ENCODE measurements at places on chromosomes 11 and 22.

DNA sequence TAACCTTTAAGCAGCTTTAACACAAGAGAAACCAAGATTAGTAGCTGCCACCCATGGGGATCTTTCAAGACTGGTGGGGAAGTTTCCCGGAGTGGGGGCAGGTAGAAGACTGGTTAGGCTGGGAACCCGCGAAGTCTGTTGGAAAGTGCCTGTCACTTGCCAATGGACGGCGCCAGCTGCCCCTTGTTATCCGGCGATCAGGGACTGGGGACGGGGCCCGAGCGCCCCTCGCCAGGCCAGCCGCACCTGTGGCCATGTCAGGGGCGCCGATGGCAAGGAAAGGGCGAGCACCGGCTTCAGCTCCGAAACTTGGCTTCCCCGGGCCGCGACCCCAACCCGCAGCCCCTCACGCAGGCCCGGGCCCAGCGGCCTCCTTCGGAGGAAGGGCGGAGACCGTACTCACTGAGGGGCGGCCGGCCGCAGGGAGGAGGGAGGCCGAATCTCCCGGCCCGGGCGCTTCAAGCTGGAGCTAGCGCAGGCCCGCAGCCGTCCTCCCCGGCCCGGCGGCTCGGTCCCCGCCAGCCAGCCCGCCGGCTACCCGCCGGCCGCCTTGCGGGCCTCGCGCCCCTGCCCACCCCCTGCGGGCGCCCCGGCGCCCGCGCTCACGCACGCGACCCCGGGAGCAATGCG lies 539 bp downstream of the EIF4ENIF1 start:
- peak; percentile 48 for DNase-seq

- no peak for DNase-seq
These were observed 160.5 kb upstream of the NAV2 start for GRCh38 chr11:19552161-19552560.

- no peak for DNase-seq
These were observed 465.3 kb upstream of the TENM4 start for GRCh38 chr11:79906164-79906563.

- no peak for DNase-seq
These were observed 870.2 kb downstream of the BRD1 start for GRCh38 chr22:48957311-48957986.

GRCh38 chr11:45806937-45807791 lies 2.2 kb downstream of the SLC35C1 start:
- no peak for DNase-seq

GRCh38 chr11:67020949-67021348 lies 2.0 kb upstream of the SYT12 start:
- DNase-seq = no peak

- no peak for DNase-seq
These were observed 573.6 kb downstream of the BUD13 start for GRCh38 chr11:116199182-116199581.

DNA sequence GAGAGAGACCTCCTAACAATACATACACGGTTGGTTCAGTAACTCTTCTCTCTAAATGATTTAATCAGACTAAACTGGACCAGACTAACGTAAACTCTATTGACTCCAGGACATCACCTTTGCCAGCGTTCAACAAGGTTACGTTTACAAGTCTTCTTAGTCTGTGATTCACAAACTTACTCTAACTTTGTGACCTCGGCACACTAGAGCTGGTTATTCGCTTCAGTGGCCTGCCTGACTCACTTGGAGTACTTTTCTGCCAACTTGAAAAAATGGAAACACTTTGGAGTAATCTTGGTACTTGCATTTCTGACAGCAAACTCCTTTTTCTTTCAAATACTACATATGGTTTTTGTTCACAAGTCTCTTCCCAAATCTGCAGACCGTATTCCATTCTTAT lies 26.2 kb downstream of the MTMR2 start:
- no peak for DNase-seq

DNA sequence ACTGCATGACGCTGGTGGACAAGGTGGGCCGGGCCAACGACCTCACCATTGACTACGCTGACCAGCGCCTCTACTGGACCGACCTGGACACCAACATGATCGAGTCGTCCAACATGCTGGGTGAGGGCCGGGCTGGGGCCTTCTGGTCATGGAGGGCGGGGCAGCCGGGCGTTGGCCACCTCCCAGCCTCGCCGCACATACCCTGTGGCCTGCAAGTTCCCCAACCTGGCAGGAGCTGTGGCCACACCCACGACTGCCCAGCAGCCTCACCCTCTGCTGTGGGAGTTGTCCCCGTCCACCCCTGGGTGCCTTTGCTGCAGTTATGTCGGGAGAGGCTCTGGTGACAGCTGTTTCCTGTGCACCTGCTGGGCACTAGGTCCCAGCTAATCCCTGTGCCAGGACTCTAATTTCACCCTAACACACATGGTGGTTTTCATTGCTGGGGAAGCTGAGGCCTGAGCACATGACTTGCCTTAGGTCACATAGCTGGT lies 49.0 kb upstream of the PPP6R3 start:
- DNase-seq = no peak

- no peak for DNase-seq
These were observed 571.4 kb upstream of the FAT3 start for GRCh38 chr11:91653079-91653754.

- no peak for DNase-seq
These were observed 42.8 kb upstream of the CCND1 start for GRCh38 chr11:69598147-69598546.

DNA sequence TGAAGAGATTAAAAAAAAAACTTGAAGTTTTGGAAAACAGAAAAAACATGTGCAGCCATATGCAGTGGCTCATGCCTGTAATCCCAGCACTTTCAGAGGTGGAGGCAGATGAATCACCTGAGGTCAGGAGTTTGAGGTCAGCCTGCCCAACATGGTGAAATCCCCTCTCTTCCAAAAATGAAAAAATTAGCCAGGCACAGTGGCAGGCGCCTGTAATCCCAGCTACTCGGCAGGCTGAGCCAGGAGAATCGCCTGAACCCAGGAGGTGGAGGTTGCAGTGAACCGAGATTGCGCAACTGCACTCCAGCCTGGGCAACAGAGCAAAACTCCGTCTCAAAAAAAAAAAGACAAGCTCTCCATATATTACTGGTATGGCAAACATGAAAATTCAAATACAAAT lies 7.6 kb downstream of the DLG2 start:
- DNase-seq = no peak

DNA sequence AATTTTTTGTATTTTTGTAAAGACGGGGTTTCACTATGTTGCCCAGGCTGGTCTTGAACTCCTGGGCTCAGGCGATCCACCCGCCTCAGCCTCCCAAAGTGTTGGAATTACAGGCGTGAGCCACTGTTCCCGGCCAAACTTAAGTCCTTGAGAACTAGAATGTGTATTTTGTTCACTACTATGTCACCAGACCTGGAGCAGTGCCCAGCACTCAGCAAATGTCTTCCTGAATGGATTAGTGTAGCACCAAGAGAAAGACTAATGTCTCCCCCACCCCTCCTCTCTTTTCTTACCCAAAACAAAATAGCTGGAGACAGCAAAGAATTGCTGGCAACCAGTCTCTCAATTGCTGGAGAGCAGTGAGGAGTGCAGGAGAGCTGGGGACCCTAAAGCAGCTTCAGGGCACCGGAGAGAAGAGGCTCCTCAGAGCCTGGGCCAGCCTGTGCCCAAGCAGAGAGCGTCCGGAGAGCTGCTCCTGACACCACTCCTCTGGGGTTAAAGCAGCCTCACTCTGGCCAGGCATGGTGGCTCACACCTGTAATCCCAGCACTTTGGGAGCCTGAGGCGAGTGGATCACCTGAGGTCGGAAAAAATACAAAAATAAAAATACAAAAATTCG lies 14.9 kb downstream of the SLC25A18 start:
- DNase-seq = no peak

DNA sequence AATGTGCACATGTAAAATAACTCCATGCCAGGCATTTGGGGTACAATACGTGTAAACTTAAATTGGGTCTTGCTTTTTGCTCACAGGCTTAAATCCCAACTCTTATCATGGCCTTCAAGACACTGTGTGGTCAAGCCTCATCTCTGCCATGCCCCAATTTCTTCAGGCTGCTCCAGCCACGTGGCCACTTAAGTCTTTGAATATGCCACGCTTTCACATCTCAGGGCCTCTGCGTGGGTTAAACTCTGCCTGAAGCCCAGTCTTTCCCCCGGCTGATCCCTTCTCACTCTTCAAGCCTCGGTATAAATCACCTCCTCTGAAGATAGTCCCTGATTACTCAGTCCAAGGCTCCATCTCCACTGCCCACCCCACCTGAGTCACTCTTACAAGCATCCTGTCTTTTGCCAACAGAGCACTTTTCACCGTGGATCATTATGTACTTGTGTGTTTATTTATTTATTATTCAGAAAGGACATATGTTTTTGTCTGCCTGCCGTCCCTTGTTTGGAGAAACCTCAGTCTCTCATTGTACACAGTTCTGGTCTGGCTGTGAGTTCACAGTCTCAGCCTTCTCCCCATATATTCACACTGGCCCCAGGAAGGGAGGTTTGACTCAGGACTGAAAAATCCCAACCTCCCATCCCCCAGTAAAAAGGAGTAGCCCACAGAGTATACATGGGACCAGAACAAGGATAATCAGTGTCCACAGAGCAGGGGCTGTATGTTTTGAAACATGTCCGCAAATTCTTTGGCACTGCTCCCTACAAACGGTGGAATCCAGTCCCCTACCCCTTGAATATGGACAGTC lies 344.7 kb downstream of the MN1 start:
- DNase-seq = no peak

GRCh38 chr11:100876815-100877520 lies 189.9 kb downstream of the ARHGAP42 start:
- DNase-seq = no peak

DNA sequence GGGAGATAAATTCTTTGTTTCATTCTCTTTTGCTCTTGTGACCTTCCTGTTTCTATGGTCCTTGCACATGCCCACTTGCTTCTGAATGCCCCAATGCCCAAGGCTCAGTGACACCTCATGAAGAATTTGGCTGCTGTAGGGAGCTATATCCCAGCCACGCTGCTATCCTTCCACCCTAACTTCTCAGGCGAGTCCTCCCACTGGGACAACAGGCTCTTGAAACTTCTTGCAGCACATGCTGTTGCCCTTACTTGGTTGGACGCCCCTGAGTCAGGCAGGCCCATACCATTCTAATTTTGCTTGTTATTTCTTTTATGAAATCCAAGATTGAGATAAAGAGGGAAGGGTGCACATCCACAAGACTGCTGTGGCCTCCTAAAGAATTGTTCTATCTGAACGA lies 57.6 kb upstream of the BLID start:
- no peak for DNase-seq

DNA sequence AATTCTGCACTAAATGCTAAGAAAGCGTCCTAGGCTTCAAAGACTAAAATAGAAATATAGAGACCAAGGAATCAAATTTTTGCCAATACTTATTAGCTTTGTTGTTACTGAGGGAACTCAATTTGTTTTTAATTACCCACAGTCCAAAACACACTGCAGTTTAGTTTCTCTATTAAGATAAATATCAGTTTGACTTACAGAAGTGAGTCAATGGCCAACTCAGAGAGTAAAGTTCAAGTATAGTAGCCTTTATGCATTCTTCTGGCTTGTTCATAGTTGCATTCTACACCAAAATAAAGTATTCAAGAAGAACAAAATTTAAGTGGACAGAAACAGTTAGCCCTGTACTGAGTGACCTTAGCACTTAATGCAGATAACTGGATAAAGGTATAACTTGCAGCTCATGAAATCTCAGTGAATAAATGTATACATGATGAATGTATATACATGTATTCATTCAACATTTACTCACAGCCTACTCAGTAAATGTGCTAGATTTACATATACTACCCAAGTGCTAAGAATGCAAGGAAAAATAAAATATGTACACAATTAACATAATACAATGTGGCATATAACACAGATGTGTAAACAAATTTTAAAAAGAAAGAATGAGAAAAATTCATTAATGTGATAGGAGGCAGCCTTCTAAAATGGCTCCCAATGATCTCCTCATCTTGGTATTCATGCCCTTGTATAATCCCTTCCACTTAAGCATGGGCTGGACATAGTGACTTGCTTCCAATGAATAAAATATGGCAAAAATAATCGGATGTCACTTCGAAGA lies 9.7 kb upstream of the RNF141 start:
- DNase-seq = no peak

GRCh38 chr11:126476266-126476924 lies 120.9 kb downstream of the ST3GAL4 start:
- no peak for DNase-seq

GRCh38 chr22:37994049-37994448 lies 9.7 kb upstream of the SOX10 start:
- no peak for DNase-seq

DNA sequence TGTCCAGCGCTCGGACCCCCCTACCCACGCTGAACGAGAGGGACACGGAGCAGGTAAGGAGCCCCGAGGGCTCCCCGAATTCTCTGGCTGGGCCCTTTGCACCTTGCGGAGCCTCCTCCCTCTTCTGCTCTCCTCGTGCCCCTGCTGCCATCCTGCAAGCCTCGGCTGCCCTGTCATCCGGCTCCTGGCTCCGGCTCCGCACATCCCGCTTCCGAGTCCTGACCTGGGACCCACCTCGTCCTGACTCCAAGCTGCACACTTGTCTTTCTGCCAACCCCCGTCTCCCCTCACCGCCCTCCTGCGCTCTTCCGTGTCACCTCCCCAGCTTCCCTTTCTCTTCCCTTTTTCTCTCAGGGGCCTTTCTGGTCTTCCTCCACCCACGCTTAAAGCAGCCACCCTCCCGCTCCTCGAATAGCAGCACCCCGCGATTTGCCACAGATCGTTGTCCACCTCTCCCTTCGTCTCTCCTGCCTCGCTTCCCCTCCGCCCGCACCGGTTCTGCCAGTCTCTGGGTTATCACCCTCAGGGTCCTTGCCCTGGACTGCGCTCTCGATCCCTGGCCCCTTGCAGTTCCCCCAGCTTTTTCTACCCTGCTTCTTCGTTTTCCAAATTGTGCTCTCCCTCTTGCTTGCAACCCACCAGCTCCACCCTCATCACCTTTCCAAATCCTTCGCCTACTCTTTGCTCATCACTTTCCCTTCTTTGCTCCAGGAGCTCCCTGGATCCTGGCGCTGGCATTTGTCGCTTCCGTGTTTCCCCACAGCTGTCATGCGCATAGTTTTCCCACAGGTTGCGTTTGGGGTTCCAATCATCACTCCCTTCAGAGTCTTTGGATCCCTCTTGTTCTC lies 822 bp downstream of the MARK2 start:
- DNase-seq = peak; percentile 30

GRCh38 chr11:128825050-128825784 lies 41.9 kb downstream of the KCNJ1 start:
- DNase-seq = no peak

DNA sequence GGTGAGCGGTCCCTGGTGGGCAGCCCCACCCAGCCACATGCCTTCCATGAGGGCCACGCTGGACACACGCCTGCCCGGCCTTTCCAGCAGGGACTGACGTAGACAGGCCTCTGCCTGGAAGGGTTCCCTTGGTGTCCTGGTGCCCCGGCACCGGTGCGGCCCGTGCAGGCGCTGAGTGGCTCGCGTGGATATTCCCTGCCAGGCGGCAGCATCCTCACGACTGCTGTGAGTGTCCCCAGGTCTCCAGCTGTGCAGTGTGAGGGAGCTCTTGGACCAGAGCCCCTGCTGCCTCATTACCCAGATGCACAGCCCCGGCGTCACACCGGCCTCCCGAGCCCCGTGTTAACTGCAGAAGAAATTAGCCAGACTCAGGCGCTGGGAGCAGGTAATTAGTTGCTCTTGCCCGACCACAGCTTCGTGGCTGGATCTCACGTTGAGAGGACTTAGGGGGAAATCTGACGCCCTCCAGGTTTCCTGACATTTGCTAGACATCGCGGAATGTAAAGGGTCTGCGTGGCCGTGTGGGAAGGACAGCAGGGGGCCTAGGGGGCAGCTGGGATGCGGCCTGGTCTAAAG lies 1196.3 kb downstream of the BRD1 start:
- DNase-seq = no peak

Data from activated naive CD4-positive, alpha-beta T cell treated with Interleukin-2 at 50 U/mL for 16 hours (primary cell).